ENCODE measurements at places on chromosomes 3 and 15. TPM values are rescaled to one million over a fixed set of nuclear protein-coding genes. Genes with fewer than 3 reads are reported as not detected.

GRCh38 chr15:47332481-47332880 is 384.8 kb upstream of the SEMA6D start:
- DNase-seq = no peak

Gene ADIPOQ
- total RNA-seq = not detected

Gene PARP9
- 3.0 TPM for total RNA-seq

DNA sequence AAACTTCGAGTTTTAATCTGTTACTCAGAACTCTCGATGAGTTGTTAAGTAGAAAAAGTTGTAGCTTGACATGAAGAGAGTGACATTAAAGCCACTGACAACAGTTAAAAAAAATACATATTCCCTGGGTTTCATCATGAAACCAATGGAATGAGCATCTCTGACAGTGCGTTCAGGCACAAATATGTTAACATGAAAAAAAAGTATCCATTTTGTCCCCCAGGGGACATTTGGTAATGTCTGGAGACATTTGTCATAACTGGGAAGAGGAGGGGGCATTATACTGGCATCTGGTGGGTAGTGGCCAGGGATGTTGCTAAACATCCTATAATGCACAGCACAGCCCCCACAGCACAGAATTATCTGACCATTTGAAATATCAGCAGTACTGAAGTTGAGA is 14.8 kb upstream of the FOXP1 start:
- DNase-seq = no peak

- DNase-seq = no peak
Measured at GRCh38 chr3:48672522-48672921, 9.8 kb upstream of the CELSR3 start.

Gene MME
- total RNA-seq = 0.52 TPM

GRCh38 chr15:71659730-71660067 is 150.7 kb upstream of the NR2E3 start:
- no peak for DNase-seq

Gene CCDC50
- 48.4 TPM for total RNA-seq

DNA sequence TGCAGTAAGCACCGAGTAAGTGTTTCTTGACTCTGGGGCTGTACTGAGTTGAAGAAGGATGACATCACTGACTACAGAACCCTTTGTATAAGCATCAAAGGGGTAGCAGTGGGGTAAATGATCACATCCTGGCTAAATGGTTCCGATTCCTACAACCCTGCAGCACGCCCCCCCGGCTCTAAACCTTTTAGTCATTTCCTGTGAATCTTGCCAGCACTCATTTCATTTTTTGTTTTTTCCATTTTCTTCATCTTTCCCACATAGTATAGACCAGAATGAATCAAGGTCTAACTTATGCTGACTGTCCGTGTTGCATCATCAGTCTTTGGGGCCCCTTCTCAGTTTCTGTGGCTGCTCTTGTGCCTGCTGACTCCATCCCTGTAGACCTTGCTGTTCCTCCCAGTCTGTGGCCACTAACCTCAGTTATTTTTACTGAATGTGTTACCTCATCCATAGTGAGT is 383.1 kb upstream of the TPRG1 start:
- DNase-seq = no peak

GRCh38 chr15:64833690-64834089 is 8.0 kb upstream of the PLEKHO2 start:
- no peak for DNase-seq

GRCh38 chr15:33324609-33325008 is 13.8 kb downstream of the RYR3 start:
- DNase-seq = no peak

DNA sequence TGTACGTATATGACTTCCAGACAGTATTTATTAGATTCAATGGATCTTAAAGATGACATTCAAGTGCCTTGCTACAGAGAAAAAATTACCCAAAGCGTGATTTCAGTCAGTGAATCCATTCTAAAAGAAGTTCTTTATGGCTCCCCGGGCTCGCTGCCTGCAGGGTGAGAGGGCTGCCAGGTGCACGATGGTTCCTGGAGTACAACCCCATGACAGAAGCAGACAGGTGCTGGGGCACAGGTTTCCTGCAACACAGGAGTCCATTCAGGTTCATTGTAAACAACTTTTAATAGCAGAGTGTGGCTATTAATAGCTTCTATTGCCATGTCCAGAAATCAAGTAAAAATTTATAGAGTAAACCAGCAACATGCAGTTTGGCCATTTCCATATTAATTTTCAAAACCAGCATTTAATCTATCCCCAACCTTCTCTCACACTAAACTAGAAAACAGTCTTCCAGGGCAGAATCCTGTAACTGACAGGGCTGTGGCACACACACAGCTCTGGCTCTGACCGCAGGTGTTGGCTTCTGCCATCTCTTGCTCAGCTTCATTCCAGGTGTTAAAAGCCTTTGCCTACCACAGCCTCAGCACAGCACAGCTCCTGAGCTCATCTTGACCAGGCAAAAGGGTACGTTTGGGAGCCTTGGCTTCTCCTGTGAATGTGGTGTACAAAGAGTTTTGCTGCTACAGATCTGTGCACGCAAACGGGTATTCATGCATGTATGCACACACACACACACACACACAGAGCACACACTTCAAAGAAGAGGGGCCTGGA is 185.9 kb downstream of the MEX3B start:
- no peak for DNase-seq

Gene CDC25A
- 63.0 TPM for total RNA-seq

DNA sequence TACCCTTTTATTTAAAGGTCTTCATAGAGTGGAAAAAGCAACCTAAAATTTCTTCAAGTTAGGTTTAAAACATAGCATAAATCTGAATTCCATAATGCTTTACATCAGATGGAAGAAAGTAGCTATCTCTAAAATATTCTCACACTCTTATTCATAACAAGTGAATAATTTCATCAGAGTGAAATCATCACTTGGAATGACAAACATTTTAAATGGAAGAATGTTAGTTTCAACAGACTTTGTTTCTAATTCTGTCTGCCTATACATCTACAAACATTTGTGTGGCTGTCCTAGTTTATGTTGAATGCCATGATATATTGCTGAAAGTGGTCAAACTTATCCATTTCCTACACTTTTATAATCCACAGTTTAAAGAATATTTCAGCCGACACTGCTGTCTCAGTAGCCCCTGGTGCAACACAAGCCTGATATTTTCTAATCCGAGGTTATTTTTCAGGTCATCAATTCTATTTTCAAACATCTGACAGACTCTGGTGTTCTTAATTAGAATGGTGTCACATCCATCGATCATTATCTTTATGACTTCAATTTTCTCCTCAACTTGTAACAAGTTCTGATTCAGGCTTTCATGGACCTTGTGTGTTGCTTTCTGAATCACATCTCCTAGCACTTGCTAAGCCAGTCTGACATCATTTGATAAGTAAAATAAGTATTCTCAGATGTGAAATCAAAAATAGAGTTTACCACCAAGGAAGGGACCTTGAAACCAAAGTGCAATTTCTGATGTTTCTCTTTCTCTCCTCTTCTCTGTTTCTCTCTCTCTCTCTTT is 17.1 kb upstream of the CNTN3 start:
- DNase-seq = no peak

Gene ALDH1L1
- total RNA-seq = 0.49 TPM

Gene PRR20G
- total RNA-seq = not detected

DNA sequence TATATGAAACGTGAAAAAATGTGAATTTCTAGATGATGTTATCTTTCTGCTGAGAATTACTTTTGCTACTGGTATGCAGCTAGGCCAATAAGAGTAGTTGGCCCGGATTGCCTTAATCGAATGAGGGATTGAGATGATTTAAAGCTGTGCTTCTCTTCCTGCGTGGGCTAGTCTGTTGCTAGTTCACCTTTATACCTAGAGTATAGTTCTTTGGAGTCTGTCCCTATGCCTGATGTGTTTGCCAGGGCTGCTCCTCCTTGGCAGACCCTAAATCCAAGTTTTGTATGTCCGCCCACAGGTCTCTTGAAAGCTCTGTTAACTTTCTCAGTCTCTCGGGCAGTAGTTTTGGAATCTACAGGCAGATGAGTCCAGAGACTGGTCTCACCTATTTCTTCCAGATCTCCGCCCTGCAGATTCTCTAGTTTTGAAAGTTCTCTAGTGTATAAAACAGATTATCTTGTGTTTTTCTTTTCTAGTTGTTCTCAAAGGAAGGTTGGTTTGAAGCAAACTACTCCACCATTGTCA is 64.9 kb downstream of the MEF2A start:
- DNase-seq = no peak

Gene SLC9C1
- 0.55 TPM for total RNA-seq

Gene CPNE9
- 1.3 TPM for total RNA-seq

Gene HIGD2B
- not detected for total RNA-seq

DNA sequence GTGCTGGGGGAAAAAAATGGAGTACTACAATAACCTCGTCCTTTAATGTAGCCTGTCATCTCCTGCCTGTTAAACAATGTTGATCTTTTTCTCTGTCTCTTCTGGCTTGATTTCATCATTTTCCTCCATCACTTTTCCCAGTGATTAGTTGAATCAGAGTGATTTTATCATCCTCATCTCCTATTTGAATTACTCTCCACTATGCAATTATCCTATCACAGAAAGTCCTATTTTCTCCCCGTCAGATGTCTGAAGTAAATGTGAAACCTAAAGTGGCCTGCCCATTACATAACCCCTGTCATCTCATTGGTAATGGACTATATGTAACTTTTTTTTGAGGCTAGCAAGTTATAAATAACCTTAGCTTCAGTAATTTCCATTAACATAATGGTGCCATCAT is 201.8 kb downstream of the CACNA2D3 start:
- no peak for DNase-seq

DNA sequence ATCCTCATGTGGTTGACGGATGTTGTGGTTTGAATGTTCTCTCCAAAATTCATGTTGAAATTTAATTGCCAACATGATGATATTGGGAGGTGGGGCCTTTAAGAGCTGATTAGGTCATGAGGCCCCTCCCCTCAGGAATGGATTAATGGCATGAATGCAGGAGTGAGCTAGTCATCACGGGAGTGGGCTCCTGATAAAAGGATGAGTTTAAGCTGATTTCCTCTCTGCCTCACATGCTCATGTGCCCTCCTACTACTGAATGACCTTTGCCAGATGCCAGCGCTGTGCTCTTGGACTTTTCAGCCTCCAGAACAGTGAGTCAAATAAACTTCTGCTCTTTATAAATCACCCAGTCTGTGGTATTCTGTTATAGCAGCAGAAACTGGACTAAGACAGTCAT is 111.2 kb downstream of the MYO5A start:
- no peak for DNase-seq

GRCh38 chr3:5026046-5026362 is 46.8 kb downstream of the BHLHE40 start:
- DNase-seq = no peak

Gene CYP8B1
- total RNA-seq = not detected

DNA sequence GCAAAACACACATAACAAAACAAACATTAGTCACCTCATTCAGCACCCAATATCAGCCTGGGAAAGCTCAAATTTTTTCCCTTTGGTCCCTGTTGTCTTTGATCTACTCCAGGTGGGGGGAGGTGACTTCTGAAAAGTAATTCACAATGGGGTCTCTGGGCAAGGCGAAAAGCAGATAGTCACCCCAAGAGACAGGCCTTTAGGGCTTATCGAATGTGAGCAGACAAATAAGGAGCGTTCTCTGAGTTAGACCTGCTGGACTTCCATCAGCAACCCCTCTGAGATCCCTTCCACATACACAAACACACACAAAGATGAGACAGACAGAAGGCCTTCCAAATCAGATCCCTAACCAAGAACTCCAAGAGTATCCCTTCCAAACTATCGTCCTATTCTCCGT is 171.0 kb upstream of the SMAD3 start:
- no peak for DNase-seq

Gene CCDC9B
- total RNA-seq = not detected

DNA sequence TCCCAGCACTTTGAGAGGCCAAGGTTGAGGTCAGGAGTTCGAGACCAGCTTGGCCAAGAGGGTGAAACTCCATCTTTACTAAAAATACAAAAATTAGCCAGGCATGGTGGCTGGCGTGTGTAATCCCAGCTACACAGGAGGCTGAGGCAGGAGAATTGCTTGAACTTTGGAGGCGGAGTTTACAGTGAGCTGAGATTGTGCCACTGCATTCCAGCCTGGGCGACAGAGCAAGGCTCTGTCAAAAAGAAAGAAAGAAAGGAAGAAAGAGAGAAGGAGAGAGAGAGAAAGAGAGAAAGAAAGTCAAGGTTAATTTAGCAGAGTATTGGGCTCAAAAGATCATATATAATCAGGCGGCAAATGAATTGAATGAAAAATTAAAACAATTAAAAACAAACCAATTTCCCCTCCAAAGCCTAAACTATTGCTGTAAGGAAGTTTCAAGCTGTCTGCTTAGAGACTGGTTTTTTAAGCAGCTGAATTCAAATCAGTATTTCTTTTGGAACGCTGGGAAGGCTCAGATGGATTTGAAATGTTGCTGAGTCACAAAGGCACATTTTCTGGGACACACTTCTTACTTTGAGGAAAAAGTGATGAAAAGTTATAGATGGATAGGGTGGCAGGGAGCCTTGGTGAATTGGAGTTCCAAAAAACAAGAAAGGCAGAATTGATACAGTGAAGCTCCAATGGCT is 81.3 kb upstream of the BHLHE40 start:
- no peak for DNase-seq

GRCh38 chr3:32453346-32453745 is 49.3 kb downstream of the CMTM6 start:
- DNase-seq = no peak

DNA sequence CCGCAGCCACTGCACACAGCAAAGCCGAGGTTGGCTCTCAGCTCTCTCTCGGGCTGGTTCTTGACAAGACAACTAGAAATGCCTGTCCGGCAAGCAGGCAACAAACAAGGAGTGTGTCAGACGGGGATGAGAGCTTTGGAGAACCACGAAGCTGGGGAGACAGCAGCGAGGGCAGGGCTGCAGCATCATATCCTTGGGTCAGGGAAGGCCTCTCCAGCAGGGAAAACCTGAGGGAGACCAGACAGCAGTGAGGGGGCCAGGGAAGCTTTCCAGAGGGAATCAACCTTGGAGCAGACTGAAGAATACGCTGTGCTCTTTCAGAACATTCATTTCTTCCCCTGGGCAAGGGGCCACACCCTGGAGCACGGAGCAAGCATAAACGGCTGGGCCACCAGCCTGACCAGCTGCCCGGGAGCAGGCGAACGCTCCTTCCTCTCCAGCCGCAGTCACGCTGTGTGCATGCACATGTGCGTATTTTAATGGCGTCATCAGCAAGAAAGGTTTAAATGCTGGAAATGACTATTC is 58.7 kb downstream of the CHSY1 start:
- DNase-seq = no peak

Gene TMEM40
- total RNA-seq = not detected

Gene SKOR1
- total RNA-seq = 0.49 TPM

DNA sequence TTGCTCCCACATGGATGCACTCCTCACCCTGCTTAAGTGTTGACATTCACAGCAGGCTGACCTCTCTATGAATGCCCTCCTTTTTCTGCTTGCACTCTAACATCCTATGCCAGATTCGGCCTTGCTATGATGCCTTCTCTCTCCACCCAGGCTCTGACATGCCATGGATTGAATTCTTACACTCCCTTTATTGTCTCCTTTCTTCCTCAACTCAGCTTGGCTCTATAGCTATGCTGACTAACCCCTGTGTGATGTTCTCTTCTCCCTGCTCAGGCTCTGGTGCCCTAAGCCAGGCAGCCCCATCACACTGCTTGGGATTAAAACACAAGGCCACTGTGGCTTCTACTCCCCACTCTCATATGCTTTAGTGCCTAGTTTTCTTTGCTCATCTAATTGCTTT is 563.7 kb downstream of the NSUN3 start:
- no peak for DNase-seq
